Memory B cell (primary cell): ENCODE measurements at places on chromosomes 7 and 10.

DNA sequence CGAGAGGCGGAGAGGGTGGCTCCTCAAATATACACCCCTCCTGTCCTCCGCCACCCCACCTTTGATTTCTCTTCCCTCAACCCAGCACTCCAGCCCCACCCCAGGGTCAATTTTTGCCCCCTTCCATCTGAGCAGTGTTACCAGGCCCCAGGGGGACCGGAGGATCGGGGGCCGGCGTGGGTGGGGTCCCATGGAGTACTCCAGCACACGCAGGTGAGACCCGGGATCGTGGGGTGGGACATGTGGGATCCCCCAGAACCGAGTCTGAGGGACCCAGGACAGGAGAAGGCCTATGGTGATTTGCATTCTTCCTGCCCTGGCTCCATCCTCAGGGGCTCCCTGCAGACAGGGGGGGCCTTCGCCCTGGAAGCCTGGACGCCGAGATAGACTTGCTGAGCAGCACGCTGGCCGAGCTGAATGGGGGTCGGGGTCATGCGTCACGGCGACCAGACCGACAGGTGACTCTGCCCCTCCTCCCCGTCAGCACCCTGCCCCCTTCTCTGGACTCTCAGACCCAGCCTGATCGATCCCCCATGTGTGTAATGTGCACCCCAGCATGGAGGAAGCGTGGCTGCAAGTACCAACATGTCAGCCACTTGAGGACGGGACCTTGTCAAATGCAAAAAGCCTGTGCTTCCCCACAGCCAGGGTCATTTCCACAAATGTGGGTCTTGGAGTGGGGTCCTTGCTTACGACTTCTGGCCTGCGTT lies 744 bp downstream of the TRIP6 start:
- DNase-seq = no peak

DNA sequence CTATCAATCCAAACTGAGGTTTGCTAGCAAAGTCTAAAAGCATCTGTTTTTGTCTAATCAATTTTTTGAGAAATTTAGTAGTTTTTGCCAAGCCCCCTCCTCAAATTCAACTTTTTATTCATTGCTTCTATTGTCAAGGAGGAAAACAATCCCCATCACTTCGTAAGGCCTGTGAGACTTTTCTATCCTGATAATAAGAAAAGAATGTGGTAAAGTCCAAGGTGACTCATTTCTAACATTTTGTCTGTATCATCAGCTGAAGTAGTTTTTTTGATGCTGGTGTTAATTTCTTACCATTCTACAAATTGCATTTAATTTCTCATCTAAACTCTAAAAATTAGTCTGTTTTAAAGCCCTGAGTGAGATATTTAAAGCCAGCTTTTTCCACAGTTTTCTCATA lies 11.7 kb downstream of the ANK3 start:
- DNase-seq = no peak

- no peak for DNase-seq
These were observed 152.4 kb upstream of the LAMB4 start for GRCh38 chr7:108282427-108282996.

GRCh38 chr7:27802999-27803398 lies 63.0 kb downstream of the TAX1BP1 start:
- DNase-seq = no peak

- no peak for DNase-seq
These were observed 94.9 kb downstream of the PTPRE start for GRCh38 chr10:128001849-128002248.

DNA sequence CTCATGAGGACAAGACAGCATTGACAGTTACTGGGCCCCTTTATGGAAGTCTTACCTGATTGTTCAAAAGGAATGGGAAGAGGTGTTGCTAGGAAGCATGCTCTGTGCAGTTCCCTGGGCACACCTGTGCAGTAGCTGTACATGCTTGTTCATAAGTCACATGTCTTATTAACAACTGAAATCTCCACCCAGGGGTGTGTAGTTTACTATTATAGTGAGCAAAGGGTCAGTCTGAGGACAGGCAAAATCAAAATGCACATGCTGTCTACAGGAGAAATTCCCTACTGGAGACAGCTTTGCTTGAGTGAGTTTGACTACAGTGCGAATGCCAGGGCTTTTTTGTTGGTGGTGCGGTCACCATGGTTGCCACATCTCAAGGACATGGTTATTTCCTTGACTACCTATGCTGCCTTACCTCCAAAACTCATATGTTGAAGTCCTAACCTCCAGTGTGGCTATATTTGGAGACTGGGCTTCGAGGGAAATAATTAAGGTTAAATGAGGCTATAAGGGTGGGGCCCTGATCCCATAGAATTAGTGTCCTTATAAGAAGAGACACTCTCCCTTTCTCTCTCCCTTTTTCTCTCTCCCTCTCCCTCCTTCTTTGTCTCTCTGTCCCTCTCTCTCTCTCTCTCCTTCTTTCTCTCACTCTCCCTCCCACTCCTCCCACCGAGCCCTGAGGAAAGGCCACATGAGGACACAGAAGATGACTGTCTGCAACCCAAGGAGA lies 48.3 kb upstream of the RNF32 start:
- no peak for DNase-seq

DNA sequence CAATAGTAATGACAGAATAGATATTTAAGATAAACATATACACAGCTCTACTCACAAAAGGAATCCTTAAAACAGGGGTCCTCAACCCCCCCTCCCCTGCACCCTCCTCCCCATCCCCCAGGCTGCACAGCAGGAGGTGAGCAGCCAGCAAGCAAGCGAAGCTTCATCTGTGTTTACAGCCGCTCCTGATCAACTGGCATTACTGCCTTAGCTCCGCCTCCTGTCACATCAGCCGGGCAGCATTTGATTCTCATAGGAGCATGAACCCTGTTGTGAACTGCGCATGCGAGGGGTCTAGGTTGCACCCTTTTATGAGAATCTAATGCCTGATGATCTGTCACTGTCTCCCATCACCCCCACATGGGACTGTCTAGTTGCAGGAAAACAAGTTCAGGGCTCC lies 65.5 kb downstream of the SMURF1 start:
- DNase-seq = no peak

- peak; percentile 60 for DNase-seq
These were observed 102.7 kb downstream of the FAM53B start for GRCh38 chr10:124641282-124642087.

DNA sequence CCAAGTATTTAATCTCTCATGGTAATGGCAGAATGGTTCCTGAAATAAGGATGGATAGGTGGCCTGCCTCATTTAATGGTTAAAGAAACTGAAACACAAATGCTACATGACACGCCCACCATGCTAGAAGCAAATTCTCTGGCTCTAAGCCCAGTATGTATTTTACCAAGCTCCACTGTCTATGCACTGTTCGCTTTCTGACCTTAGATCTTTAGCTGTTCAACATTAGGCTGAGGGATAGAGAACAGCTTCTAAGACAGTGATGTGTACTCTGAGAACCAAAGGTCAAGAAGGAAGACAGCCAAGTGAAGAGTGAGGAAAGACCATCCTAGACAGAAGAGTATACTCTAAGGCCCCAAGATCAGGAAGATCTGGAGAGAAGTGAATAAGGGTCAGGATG lies 26.6 kb downstream of the FAM3C start:
- DNase-seq = no peak

GRCh38 chr10:24242562-24242961 lies 33.6 kb downstream of the KIAA1217 start:
- DNase-seq = no peak

DNA sequence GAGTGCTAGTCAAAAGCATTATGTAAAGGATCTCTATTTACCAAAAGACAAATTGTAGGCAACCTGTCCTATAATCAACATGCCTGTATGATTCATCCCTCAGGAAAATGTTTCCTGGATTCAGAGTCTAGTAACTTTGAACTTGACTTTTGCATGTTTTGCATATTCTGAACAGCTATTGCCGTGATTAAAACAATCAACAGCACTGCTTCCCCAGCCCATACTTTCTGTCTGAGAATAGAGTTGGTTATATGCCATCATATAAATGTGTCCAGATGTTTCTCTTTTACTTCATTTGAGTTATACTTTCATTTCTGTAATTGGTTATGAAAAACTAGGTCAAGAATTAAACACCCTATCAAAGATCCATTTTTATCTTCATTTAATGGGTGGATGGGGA lies 83.5 kb downstream of the ZMYND11 start:
- no peak for DNase-seq

DNA sequence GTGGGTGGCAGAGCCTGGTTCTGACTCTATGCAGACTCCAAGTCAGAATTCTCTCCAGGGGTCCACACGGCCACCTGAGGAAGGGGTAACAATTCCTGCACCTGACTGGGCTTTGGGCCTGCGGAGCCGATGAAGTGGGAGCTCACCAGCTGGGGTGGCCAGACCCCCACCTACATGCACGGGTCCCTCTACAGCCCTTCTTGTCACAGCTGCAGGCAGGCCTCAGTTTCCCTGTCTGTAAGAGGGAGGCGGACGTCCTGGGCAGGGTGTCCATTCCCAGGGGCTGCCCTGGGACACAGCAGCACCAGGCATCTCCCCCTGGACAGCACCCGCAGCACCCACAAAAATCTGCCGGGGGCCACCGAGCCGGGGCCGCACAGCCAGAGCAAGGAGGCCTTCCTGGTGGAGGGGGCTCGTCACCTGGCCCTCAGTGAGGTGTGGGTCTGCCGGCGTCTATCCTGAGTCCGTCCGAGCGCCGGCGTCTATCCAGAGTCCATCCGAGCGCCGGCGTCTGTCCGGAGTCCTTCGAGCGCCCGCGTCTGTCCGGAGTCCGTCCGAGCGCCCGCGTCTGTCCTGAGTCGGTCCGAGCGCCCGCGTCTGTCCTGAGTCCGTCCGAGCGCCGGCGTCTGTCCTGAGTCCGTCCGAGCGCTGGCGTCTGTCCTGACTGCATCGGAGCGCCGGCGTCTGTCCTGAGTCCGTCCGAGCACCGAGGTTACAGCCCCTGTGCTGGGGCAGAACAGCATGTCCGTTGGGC lies 65.1 kb downstream of the PDGFA start:
- no peak for DNase-seq

DNA sequence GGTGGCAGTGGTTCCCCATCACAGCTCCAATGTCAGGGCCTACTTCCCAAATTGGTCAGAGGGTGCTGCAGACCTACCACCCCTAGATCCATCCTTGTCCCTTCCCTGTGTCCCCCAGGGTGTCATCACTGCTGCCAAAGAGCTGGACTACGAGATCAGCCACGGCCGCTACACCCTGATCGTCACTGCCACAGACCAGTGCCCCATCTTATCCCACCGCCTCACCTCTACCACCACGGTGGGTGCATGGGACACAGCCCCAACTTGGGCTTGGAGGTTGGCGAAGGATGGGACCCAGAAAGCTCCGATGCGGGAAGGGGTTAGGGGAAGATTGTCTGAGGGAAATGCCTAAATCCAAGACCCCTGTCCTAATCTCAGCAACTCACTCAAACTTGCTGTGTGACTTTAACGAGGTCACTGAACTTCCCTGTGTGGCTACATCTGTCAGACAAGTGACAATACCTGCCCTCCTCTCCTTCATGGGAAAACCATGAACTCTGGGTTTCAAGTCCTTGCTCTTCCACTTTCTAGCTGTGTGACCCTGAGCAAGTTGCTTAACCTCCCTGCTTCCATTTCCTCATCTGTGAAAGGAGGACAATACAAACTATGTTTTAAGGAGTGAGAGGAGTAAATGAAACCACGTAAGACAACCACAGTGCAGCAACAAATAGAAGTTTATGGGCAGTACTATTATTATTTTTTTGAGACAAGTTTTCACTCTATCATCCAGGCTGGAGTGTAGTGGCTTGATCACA lies 4.9 kb upstream of the VSIR start:
- no peak for DNase-seq

GRCh38 chr10:121485436-121486139 lies 112.7 kb downstream of the FGFR2 start:
- no peak for DNase-seq

GRCh38 chr7:30430777-30431176 lies 47.8 kb downstream of the NOD1 start:
- DNase-seq = no peak

- no peak for DNase-seq
These were observed 130.6 kb downstream of the CFTR start for GRCh38 chr7:117610396-117610795.

DNA sequence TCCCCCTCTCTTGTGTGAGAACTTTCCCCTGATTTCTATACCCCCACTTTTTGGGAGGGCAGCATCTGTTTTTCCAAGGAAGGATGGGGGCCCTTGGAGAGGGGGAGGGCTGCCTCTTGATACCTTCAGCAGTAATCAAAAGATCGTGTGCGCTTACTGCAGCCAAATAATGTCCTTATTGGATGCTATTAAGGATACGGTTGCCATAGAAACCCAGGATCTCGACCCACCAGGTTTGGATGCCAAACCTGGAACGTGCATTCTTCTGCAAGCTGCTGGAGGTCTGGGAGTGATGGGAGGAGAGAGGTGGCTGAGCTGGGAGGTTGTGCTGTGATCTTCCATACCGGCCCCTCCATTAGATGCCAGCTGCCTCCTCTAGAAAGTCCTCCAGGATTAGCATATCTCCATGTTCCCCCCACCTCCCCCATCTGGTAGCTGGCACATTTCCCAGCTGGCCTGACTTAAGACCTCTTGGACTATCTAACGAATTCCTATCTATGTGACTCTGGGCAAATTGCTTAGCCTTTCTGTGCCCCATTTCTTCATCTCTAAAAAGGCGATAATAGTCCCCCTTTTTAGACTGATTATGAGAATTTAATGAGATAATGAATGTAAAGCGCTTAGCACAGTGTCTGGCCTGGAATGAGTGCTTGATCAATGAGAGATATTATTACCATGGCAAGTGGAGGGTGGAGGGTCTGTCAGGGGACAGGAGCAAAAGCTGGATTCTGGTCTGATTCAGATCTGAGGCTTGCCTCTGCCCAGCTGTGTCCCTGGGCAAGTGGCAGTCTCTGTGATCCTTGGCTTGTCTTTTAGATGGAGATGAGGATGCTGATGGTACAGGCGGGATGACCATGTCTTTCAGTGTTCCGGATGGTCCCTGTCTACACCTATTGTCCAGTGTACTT lies 78.5 kb upstream of the PCBD1 start:
- no peak for DNase-seq

DNA sequence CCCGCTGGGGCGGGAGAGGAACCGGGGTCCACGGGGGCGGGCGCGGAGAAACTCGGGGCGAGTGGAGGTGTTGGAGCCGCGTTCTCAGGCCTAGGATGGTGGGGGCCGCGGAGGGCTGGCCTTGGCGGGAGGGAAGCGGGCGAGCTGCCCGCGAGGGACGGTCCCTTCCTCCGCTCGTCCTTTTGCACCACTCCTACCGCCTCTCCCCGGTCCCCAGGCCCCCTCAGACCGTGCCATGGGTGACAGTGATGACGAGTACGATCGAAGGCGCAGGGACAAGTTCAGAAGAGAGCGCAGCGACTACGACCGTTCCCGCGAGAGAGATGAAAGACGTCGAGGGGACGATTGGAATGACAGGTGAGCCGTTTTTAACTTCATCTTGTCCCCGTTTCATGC lies 451 bp downstream of the SRRT start:
- no peak for DNase-seq

- DNase-seq = no peak
These were observed 33.3 kb downstream of the UNC5B start for GRCh38 chr10:71245420-71246325.

GRCh38 chr7:129831424-129832058 lies 121.2 kb downstream of the UBE2H start:
- DNase-seq = no peak
